ENCODE measurements at places on chromosomes 6 and 20. TPM values are rescaled to one million over a fixed set of nuclear protein-coding genes. Genes with fewer than 3 reads are reported as not detected.

The KCNK15 gene
- total RNA-seq, result not detected

The BPIFB3 gene
- not detected for total RNA-seq

The OOEP gene
- not detected for total RNA-seq

The DPPA5 gene
- total RNA-seq, result not detected

The TNNC2 gene
- not detected for total RNA-seq

The GSTA3 gene
- total RNA-seq, result not detected

The TBPL1 gene
- 15.0 TPM for total RNA-seq

The MAFB gene
- 4.8 TPM for total RNA-seq

Measured in airway epithelial cell (primary cell).